ENCODE measurements at places on chromosomes 1 and 21.

DNA sequence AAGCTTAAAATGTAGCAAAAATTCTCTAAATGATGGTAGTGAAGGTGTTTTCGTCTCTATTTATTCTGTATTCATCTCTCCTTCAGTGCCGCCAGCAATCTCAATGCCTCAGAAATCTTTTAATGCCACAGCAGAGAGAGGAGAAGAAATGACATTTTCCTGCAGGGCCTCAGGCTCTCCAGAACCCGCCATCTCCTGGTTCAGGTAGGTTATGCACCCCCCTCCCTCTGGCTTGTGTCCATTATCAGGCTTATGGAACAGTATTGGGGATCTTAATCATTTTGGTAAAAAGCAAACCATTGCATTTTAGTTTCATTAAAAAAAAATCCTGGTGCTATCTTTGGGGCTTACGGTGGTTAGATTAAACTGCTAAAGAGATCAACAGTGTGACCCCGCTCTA is 326.1 kb downstream of the NCAM2 start:
- DNase-seq, result no peak

DNA sequence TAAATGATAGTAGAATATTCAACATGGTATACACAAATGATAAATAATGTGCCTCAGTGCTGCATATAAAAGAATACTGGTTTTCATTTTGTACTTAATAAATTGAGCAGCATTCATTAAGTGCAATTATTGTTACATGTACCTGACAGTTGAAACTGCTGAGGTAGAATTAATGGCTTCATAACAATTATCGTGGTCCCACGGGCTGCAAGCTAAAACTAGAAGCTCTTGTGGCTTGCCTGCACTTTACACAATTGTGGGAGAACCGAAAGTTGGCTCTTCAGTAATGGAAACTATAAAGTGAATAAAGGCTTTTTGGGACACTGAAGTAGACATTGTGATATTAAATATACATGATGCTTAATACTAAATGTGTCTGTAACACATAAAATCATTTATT is 23.2 kb downstream of the INSL5 start:
- DNase-seq, result no peak

- no peak for DNase-seq
These were observed 29.7 kb downstream of the OPTC start for GRCh38 chr1:203523667-203524066.

DNA sequence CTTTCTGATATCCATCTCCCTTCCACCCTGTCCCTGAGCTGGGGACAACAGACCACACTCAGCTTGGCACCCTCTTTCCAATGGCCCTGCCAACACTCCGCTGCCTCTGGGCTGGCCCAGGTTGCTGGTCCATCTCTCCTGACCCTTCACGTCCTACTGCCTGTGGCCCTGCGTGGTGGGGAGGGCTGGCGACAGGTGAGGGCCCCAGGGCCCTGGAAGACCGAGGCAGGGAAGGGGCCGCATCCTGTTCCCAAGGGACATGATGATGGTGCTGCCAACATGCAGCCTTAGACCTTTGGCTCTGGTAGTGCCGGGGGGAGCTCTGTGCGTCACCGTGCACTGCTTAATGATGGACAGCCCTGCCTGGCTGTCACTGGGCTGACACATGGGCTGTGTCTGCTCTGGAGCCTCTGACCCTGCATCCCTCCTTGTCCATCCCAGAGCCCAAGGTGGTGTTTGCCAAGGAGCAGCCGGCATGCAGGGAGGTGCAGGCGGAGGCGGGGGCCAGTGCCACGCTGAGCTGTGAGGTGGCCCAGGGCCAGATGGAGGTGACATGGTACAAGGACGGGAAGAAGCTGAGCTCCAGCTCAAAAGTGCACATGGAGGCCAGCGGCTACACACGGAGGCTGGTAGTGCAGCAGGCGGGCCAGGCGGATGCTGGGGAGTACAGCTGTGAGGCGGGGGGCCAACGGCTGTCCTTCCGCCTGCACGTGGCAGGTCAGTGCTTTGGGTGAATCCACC is 65.2 kb downstream of the OBSCN start:
- DNase-seq, result no peak

DNA sequence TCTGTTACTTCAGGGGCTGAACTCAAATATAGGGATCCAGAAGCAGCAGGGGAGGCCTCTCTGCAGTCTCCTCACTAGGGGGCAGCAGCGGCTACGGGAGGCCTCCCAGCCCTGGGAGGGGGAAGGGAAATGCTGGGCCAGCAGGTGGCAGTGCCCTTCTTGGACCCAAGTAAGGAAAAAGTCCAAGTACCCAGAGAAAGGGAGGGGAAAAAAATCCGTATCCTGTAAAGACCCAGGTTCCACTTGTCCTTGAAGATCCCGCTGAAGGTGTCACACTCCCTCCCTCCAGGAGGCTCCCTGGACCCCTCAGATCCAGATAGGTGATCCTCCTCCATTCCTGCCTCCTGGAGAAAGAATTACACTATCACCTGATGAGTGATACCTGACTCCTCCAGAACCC is 14.1 kb upstream of the NUAK2 start:
- DNase-seq, result peak; percentile 62

DNA sequence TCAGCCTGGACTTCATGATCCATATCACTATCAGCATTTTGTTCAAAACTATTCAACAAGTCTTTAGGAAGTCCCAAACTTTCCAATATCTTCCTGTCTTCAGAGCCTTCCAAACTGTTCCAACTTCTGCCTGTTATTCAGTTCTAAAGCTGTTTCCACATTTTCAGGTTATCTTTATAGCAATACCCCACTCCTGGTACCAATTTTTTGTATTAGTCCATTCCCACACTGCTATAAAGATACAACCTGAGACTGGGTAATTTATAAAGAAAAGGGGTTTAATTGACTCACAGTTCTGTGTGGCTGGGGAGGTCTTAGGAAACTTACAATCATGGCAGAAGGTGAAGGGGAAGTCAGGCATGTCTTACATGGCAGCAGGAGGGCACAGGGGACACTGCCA is 18.3 kb upstream of the DNAH14 start:
- no peak for DNase-seq

- no peak for DNase-seq
These were observed 52.4 kb downstream of the MAP3K21 start for GRCh38 chr1:233379869-233380438.

- DNase-seq, result peak; percentile 60
These were observed 65.5 kb upstream of the CR1L start for GRCh38 chr1:207579436-207579799.

DNA sequence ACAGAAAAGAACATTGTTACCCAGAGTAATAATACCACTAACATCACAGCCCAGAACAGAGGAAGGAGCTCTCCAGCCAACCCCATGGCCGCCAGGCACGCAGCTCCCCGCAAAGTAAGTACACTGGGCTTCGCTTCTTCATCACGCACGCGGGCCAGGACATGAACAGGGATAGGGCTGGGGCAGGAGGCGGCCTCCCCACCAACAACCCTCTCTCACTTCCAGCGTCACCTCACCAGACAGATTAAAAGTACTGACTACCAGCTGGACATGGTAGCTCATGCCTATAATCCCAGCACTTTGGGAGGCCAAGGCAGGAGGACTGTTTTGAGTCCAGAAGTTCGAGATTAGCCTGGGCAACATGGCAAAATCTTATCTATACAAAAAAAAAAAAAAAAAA is 78.3 kb downstream of the NPHP4 start:
- no peak for DNase-seq

DNA sequence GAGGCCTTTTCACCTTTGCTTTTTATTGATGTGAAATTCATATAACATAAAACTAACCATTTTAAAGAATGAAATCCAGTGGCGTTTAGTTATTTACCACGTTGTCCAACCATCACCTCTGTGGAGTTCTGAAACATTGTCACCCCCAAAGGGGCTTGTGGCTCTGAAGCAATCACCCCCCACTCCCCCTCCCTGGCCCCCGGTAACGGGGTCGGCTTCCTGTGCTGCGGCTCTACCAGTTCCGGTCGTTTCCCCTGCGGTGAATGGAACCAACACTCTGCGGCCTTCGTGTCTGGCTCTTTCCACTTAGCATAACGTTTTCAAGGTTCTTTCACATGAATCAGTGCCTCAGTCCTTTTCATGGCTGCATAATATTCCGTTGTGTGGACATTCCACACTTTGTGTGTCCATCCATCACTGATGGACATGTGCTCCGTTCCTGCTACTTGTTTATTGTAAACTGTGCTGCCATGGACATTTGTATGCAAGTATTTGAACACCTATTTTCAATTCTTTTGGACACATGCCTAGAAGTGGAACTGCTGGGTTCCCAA is 1.8 kb upstream of the ISG15 start:
- no peak for DNase-seq

GRCh38 chr21:37337179-37337578 is 29.4 kb upstream of the DYRK1A start:
- DNase-seq, result no peak

- no peak for DNase-seq
These were observed 149.1 kb downstream of the ZNF281 start for GRCh38 chr1:200260597-200261335.

DNA sequence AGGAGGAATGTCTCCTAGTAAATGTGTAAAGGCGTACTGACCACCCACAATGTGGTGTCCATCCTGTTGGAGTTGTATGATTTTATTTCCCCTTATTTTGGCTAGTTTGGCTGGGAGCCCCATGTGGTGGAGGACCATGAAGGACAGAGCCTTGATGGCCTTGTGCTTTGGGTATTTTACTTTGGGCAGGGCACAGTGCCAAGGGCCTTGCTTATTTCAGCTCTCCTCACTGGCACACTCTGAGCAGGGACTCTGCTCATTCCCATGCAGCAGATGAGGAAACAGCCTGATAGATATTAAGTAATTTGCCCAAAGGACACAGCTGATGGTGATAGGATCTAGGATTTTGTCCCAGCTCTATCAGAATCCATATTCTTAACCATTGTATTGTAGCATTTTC is 50.2 kb downstream of the SMYD2 start:
- no peak for DNase-seq

DNA sequence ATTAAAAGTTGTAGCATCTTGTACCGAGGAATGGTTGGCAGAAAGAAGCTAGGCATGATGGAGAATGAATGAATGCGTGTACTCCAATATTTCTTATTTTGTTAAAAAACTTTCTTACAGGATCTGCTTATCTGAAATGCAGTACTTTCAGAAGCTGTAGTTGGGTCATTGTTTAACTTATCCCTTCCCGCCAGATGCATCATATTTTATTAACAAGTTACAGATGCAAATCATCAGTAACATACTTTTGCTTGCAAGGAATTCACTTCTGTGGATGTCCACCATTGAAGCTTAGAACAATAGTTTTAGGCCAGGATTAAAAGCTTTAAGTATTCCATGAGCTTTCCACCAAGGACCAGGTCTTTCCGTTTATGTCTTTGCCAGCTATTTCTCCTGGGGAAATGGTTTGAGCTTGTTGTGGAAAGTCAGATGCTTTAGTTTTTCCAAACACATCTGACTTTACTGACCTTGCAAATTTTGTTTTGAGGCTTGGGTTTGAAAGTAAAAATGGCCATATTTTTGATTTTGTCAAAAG is 65.4 kb downstream of the PATJ start:
- DNase-seq, result peak; percentile 24

DNA sequence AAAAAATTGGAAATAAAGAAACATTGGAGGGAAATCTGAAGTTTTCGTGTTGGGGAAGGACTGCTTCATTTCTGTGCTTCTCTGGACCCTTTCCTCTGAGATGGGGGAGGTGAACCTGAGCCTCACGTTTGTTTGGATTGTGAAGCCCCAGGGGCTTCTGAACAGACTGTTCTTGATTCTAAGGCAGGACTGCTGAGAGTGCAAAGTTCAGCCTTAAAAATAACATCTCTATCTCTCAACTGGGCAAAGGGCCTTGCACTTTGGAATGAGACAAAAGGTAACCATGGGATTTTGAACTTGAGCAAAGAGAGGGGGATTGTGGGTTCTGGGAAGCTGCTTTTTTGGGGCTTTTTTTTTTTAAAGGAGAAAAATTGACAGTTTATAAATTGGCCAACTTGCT is 45.0 kb downstream of the GPR88 start:
- DNase-seq, result no peak

DNA sequence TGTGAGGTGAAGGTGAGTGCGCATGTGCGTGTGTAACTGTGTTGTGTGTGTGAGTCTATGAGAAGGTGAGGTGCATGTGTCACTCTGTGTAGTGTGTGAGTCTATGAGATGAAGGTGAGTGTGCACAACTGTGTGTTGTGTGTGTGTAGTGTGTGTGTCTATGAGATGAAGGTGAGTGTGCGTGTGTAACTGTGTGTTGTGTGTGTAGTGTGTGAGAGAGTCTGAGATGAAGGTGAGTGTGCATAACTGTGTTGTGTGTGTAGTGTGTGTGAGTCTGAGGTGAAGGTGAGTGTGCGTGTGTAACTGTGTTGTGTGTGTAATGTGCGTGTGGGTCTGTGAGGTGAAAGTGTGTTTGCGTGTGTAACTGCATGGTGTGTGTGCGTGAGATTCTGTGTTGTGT is 154.0 kb downstream of the FOXD2 start:
- DNase-seq, result no peak

- no peak for DNase-seq
These were observed 2.6 kb upstream of the SH3BGRL3 start for GRCh38 chr1:26277261-26277661.

- DNase-seq, result no peak
These were observed 6.3 kb downstream of the LRRC53 start for GRCh38 chr1:74505928-74506710.

- no peak for DNase-seq
These were observed 25.6 kb downstream of the AGO4 start for GRCh38 chr1:35833395-35833794.

- peak; percentile 94 for DNase-seq
These were observed 119.1 kb downstream of the ACTL8 start for GRCh38 chr1:17874231-17874630.

DNA sequence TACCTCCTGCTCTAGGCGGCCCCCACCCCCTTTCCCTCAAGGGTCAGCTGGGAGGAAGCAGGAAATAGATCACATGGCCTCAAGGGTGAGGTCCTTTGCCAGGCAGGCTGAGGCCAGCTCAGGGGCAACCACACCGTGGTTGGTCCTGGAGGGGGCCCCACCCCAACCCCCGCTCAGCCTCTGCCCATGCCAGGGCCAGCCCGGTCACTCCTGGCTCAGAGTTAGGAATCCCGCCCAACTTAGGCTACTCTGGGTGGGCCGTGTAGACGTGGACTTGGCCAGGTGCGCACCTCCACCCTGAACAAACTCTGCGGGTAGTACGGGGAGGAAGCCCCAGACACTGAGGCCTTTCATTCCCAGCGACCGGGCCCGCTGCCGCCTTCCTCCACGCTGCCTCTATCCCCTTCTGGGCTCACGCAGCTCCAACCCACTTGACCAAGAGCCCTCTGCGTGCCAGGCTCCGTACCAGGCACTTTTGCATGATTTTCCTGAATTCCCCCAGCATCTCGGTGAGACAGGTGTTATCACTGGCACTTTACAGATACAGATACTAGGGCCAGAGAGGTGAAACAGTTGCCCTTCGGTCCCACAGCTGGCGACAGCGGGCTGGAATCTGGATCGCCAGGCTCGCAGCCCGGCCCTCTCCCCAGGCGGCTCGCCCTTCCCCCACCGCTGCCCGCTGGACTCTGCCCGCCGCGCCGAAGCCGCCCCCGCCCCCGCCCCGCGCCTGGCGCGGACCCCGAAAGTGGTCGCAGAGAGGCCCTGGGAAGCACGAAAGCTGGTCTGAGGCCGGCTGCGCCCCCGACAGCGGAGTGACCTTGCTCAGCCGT is 769 bp downstream of the GALE start:
- DNase-seq, result peak; percentile 56

GRCh38 chr1:55311057-55311641 is 96.0 kb upstream of the USP24 start:
- peak; percentile 46 for DNase-seq
